CD4-positive, alpha-beta T cell treated with Interleukin-4 for 4 hours (primary cell): ENCODE measurements at places on chromosomes 3 and 15.
A peak's percentile ranks its signal among the peaks of the same experiment; 100 is the strongest.

DNA sequence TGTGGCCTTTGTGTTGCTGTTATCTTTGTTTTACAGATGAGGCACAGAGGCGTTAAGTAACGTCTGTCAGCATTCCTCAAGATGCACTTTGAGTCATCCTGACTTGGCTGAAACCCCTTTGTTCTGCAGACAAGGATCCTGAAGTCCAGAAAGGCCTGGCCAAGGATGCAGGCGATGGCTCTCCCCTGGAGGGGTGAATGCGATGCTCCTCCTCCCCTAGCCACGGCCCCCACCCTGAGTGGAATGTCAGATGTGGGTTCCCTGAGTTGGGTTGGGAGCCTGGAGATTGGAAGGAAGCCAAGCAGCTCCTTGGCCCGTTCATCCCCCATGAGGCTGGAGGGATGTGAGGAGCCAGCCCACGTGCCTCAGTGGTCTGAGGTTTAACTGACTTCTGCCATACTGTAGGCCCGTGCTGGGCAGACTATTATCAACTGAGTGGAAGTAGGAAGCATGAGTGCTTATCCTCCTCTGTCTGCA lies 43.3 kb downstream of the POMGNT2 start:
- no peak for DNase-seq

DNA sequence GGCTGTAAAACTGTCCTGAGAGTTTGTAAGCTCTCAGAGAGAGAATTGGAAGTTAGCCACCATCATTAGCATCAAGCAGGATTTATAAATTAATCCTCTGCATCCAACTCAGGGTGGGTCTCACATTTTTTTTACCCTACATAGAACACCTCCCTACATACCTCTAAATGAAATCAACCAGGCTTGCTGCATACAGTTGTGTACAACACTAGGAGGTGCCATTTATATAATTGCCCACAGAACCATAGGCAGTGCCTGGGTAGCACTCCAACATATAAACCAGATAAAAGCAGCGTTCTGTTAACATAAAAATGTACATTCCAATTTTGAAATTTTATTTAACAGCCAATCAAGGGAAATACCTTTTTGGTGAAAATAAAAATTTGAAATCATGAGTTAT lies 48.2 kb upstream of the SELENOK start:
- no peak for DNase-seq

GRCh38 chr3:156761713-156762451 lies 64.3 kb upstream of the LEKR1 start:
- DNase-seq = no peak

DNA sequence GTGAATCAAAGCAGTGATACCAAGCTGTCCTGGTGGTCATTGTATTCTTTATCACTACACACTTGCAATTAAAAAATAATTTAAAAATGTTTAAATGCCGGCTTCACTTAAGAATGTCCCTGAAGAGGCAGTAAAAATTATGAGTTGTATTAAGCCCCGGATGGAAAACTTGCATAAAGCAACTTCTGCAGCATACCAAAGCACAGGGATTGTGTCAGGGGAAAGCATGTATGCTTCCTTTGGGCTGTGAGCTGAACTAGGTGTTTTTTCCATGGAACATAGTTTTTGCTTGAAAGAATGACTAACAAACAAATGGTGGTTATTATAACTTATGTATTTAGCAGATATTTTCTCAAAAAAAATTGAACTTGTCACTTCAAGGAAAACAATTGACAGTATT lies 143.1 kb downstream of the ARNT2 start:
- no peak for DNase-seq

DNA sequence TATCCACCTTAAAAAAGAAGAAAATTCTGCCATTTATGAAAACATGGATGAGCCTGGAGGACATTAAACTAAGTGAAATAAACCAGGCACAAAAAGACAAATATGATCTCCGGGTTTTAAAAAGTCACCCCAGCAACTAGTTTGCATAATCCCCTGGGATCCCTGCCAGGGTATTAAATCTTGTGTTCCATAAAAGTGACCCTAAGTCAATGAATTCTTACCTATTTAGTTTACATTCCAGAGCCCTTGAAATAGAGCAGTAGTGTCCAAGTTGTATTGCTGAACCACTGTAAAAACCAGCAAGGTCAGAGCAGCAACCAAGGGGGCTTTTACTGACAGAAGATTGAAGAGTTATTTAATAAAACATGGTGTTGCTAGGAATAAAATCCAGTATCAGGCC lies 716.8 kb upstream of the BCHE start:
- no peak for DNase-seq

- no peak for DNase-seq
Observed at GRCh38 chr3:189625071-189625470, 6.1 kb upstream of the TP63 start.

DNA sequence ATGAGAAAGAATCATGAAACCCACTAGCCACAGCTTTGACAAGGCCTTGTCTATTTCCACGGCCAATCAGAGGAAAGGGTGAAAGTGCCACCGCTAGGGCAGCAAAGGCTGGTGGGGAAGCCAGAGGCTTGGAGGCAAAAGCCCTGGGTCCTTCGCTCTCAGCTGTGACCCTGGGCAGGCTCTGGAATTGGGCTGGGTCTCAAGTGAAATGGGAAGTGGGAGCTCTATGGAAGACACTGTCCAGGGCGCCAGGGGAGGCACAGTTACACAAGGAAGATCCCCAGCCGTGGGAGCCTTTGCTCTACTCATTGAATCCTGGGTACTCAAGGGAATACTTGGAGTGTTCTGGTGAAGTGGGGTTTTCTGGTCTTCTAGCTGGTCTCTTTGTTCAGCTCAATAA lies 136.2 kb downstream of the ASB7 start:
- no peak for DNase-seq

GRCh38 chr3:124775877-124776276 lies 45.6 kb downstream of the UMPS start:
- no peak for DNase-seq

- no peak for DNase-seq
Observed at GRCh38 chr3:172133838-172134237, 94.5 kb downstream of the FNDC3B start.

DNA sequence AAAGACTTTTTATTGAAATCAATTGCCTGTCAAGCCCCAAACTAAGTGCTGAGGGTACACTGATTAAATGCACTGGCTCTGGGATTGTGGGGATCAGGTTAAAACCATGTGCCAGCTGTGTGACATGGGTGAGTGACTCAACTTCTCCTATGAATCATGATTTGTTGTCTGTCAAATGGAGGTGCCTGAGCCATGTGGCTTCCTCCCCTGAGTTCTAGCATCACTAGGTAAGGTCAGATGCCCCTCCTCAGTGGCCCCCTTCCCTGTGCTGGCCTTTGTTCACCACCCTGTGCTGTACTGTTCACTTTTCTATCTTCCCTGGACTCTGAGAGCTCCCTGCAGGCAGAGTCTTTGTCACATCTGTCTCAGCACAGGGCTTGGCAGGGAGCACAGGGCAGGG lies 43.6 kb upstream of the ATP2B2 start:
- DNase-seq = peak; percentile 52

- DNase-seq = no peak
Observed at GRCh38 chr3:193853511-193854219, 260.7 kb downstream of the OPA1 start.
